ENCODE measurements at places on chromosomes 4 and X.

GRCh38 chr4:20217951-20218350 lies 33.8 kb upstream of the SLIT2 start:
- no peak for DNase-seq

DNA sequence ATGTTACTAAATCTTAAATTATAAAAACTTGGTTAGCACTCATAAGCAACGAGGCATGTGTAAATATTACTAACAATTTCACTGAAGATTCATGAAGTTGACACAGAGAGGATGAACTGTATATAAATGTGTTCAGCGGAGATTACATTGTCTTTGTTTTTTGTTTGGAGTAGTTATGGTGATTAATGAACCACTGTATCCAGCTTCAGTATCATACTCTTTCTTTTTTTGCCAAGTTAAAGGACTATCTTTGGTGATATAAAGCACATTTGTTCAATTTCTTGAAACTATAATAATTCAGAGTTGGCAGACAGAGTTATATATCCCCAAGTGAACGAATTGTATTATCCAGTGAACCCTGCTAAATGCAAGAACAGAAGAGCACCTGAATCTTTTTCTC lies 497.6 kb downstream of the CCSER1 start:
- no peak for DNase-seq

- no peak for DNase-seq
These were observed 45.1 kb upstream of the KDR start for GRCh38 chr4:55170462-55170861.

- DNase-seq, result no peak
These were observed 78.9 kb downstream of the FAT1 start for GRCh38 chr4:186644737-186645261.

DNA sequence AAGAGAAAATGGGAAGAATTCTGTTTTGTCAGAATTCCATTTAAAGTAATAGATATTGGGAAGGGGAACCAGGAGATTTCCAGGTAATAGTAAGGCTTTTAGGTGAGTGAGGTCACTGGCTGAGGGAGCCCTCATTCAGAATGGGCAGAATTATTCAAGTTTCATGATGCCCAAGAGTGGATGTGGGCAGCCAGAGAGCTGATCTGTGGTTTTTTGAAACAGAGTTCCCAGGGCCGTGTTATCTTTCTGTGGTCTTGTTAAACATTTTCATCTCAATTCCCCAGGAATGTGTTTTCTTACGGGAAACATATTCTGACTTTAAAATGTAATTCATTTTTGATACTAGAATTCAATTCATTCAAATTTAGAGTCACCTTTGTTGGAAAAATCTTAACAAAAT lies 182.0 kb upstream of the AADAT start:
- no peak for DNase-seq

DNA sequence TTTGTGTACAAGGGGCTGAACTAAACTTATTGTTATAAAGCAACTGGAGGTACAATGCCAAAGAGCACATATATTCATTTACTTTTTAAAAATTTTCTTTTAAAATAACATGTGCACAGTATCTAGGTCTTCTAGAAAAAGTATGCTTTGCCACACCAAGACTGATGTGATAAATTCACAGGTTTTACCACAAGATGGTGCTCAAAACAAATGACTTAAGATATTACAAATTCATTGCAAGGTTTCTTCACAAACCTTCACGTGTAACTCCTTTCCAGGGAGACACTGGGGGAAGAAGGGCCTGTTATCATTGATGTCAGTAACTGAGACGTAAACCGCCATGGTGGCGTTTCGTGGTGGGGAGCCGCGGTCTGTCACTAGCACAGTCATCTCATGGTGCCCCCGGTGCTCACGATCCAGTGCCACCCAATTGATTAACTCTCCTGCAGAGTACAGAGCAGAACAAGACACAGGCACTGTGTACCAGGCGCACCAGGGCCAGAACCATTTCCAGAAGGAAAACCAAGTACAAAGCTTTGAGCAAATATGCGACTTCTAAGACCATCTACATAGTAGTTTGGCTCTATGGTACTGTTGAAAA lies 162.2 kb downstream of the DCHS2 start:
- no peak for DNase-seq

GRCh38 chrX:8067754-8068462 lies 103.2 kb downstream of the VCX2 start:
- no peak for DNase-seq

DNA sequence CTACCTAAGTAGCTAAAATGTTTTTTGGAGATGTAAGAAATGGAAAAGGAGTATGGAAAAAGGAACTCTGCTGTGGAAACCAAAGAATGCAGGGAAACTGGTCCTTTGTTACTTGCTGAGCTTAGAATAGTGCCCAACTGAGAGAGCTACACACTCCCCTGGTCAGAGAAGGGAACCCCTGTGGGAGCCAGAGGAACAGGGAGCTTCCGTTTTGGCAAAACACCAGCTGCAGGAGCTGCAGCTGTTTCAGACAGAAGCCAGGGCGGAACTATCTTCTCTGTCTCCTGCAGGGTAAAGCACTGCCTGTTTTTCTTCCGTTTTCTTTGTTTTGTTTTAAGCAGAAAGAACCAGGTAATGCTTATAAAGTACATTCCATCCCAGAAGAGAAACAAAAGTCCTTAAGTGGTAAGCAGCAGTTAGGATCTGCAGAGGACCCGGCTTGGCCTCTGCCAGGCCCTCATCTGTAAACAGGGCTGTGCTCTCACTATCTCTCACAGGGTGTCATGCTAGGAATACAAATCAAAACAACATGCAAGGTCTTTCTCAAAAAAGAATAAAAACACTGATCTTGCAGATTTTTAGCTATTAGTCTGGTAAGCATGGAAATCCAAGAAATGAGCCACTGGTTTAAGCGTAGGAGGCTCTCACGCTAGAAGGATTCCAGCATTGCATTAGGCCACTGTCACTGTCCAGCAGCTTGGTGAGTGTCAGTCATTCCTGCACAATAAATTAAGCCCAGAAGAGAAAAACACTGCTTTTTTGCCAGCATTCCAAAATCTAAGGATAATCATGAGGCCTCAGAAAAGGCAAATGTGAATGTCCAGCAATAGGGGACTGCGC lies 76.1 kb downstream of the CHST7 start:
- DNase-seq, result no peak

DNA sequence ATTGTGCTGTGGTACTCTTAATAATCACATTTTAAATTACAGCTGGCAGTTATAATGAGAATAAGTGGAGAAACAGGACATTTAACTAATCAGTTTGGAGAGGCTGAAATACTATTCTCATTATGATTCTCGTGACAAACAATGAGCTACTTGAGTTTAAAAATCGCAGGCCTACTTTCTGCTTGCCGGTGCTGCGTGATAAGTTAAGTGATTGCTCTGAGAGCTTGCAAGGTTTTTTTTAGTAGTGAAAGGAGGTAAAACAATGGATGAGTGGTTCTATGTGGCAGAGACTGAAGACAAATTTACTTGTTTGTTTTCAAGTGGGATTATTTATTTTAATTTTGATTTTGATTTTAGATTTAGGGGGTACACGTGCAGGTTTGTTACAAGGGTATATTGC lies 114.0 kb downstream of the RAPGEF2 start:
- no peak for DNase-seq

DNA sequence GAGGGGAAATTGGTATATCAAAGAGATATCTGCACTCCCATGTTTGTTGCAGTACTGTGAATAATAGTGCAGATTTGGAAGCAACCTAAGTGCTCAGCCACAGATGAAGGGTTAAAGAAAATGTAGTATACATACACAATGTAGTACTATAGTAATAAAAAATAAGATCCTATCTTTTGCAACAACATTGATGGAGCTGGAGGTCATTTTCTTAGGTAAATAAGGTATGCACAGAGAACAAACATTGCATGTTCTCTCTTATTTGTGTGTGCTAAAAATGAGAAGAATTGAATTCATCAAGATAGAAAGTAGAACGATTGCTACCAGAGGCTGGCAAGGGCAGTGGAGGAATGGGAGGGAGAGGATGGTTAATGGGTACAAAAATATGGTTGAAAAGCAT lies 117.9 kb upstream of the TRAM1L1 start:
- no peak for DNase-seq

DNA sequence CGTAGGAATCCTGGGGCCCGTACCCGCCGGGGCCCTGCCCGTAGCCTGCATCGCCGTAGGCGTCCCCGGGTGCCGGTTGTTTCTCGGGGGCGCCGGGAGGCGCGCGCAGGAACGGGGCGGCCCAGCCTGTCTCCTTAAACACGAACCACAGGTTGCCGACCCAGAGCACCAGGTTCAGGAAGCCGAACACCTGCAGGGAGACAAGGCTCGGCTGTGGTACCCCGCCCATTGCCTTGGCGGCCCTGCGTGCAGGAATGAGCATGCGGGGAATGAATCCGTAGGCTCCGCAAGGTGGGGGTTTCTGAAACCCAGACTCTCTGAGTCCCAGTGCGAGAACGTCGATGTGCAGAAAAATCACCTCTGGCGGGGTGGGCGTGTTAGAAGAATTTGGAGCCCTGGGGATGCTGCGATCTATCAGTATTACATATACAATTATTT lies 5.4 kb upstream of the PRICKLE3 start:
- no peak for DNase-seq

DNA sequence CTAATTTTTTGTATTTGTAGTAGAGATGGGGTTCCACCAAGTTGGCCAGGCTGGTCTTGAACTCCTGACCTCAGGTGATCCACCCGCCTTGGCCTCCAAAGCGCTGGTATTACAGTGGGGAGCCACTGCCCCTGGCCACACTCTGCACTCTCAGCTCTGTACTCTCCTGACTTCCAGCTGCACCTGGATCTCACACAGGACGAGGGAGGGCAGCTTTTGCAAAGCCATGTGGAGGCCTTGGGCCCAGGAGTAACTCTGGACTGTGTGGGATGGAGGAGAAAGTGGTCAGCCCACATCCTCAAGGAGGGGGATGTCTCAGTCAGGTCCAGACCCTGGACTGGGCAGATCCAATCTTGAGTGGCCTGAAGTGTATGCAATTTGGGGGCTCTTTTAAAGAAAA lies 23.0 kb downstream of the NAT8L start:
- DNase-seq, result no peak

DNA sequence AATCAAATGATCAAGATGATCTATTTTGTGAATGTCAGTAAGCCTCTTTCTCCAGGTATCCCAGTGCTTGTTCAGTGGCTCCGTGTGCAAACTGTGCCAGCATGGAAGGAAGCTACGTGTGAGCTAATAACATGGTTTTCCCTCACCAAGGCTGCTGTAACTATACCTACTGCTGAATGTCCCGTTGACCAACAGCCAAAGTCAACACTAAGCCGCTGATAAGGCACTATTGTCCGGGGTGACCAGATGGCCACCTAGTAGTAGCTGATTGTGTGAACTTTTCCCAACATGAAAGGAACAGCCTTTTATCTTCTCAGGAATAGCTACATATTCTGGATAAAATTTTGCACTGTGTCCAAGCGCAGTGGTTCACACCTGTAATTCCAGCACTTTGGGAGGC lies 58.0 kb upstream of the ABCG2 start:
- DNase-seq, result no peak

GRCh38 chrX:24235084-24235710 lies 78.7 kb downstream of the SUPT20HL2 start:
- DNase-seq, result no peak

- DNase-seq, result no peak
These were observed 208.2 kb upstream of the PSAPL1 start for GRCh38 chr4:7642741-7643458.

- DNase-seq, result no peak
These were observed 6.9 kb upstream of the CLOCK start for GRCh38 chr4:55553441-55554201.

- DNase-seq, result no peak
These were observed 153.4 kb downstream of the PPP1R2C start for GRCh38 chrX:42624524-42624923.

DNA sequence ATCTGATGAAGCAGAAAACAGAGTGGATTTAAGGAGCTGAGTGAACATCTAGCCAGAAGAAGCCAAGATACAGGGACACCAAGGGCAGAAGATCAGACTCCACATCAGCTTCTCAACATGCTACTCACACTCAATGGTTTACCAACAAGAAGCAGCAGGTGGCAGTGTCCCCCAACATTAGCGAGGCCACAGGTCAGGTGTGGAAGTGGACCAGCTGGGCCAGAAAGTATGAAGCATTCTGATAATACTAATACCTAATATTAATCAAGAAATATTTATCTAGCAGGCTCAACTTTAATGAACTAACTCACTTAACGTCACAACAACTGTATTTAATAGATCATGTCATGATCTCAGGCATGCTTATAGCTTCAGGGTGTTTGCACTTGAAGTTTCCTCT lies 73.4 kb upstream of the TTC29 start:
- peak; percentile 5 for DNase-seq

DNA sequence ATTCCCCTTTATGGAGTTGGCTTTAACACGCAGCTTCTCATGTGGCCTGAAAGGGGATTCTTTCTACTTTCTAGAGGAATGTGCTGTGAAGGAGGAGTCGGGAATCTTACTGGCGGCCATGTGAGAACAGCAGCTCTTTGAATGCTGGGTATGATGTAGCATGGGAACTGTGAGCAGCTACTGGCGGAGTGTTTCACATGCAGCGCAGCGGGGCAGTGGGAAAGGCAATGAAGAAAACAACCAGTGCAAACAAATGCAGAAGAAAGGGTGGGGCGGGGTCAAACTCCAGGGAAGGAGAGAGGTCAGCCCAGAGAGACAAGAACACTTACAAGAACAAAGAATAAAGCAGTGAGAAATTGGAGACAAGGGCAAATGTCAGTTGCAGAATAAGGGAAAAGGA lies 363.8 kb upstream of the FTHL17 start:
- no peak for DNase-seq

GRCh38 chr4:6710282-6710681 lies 617 bp upstream of the MRFAP1L1 start:
- no peak for DNase-seq

DNA sequence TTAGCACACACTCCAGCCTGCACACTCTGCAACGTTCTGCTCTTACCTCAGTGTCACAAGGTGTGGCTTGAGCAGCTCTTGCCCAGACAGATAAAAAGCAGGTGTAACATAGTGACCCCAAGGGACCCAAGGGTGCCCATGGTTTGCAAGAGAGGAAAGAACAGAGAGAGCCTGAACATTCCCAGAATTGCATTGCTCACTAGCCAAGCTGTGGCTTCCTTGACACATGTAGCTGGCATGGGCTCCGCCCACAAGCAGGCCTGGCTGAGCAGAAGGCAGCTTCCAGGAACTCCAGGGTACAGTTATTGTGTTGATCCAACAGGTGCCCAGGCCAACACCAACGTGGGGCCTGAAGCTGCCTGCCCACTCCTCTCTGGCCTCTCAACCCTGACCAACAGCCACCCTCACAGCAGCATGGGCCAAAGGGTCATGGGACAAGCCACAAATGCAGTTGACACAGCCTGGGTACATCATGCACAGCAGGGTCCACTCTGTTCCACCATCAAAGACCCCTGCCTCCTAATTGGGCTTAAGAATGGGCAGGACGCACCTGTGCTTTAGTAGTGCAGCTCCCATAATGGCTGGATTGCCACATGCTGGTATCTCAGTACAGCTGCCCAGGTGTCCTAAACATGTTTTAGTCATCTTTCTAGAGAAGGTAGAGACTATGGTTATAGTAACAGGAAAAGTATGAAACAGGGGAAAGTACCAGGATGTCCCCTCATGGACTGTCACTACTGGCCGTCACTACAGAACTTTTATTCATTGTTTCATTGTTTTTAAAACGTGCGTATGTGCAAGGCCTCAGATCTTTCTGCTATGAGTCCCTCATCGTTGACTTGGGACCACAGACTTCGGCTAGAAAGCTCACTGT lies 73.7 kb upstream of the ACSL1 start:
- DNase-seq, result no peak

- no peak for DNase-seq
These were observed 19.0 kb upstream of the AP1S2 start for GRCh38 chrX:15873566-15873965.
